ENCODE measurements at places on chromosomes 6 and 20.

- no peak overlapping the region for H3K4me3 ChIP-seq
- H3K27ac ChIP-seq = no peak overlapping the region
- no peak for DNase-seq
Measured at GRCh38 chr20:44181611-44182010, 5.4 kb downstream of the JPH2 start.

- no peak for DNase-seq
- H3K4me1 ChIP-seq = peaks cover 11% of the 10 kb centered on the region
- no peaks in the 10 kb centered on the region for H3K36me3 ChIP-seq
- no peaks in the 10 kb centered on the region for H3K27me3 ChIP-seq
Measured at GRCh38 chr6:167094436-167094819, 28.5 kb upstream of the CCR6 start.

GRCh38 chr6:134882426-134883038, 67.4 kb downstream of the ALDH8A1 start:
- DNase-seq = no peak
- peaks cover 7% of the 10 kb centered on the region for H3K4me1 ChIP-seq
- H3K27me3 ChIP-seq = no peaks in the 10 kb centered on the region
- no peak overlapping the region for H3K27ac ChIP-seq
- no peaks in the 10 kb centered on the region for H3K36me3 ChIP-seq

DNA sequence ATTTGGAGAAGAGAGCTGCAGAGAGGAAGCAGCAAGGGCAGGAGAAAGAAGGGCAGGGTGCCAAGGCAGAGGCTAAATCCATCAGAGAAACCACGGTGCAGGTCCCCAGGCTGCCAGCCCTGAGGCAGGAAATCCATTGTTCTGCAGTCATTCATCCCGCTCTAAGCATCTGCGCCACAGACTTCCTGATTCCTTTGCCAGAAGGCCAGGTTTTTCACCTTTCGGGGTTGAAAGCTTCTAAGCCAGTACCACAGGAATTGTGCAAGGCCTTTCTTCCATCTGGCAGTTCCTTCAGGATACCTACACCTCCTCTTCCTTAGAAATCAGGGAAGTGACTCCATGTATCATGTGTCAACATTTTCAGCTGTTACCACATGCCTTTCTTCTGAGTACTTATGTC, 45.6 kb downstream of the ADGRF5 start:
- H3K4me3 ChIP-seq = no peak overlapping the region
- no peak overlapping the region for H3K27ac ChIP-seq
- no peaks in the 10 kb centered on the region for H3K4me1 ChIP-seq
- DNase-seq = no peak
- H3K36me3 ChIP-seq = peaks cover 20% of the 10 kb centered on the region
- H3K27me3 ChIP-seq = no peaks in the 10 kb centered on the region

DNA sequence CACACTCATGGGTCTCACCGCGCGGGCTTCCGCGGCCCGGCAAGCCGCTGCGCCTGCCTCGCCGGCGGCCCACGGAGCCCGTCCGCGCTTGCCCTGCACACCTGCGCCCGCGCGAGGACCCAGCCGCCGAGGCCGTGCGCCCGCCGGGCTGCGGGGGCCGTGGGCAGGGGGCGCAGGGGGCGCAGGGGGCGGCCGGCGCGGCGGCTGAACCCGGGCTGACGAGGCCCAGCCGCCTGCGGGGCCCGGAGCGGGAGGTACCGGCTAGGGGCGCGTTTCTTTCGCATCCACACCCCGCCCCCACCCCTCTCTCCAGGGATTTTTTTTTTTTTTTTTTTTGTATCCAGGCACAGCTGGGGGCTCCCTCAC, 43.8 kb upstream of the OSTM1 start:
- no peaks in the 10 kb centered on the region for H3K36me3 ChIP-seq
- no peak overlapping the region for H3K27ac ChIP-seq
- H3K4me3 ChIP-seq = peak overlapping the region; percentile 50
- peaks cover 47% of the 10 kb centered on the region for H3K4me1 ChIP-seq

DNA sequence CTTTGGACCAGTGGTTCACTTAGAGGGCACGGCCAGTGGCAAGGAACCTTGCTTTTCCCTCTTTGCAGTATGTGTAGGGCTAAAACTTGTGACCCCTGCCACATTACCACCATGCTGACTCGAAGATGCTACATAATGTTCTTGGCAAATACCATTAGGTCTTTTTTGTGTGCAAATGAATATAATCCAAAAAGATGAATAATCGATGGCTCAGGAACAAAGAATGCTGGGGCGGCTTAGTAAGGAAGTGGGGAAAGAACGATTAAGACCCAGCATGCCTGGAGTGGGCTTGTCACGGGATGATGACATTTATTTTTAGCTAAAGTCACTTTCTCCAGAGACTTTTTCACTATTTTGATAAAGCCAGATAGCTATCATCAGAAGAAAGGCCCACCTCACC, 23.1 kb downstream of the CMTR1 start:
- no peak overlapping the region for H3K27ac ChIP-seq
- no peaks in the 10 kb centered on the region for H3K4me1 ChIP-seq
- H3K36me3 ChIP-seq = peaks cover 51% of the 10 kb centered on the region
- no peaks in the 10 kb centered on the region for H3K27me3 ChIP-seq

GRCh38 chr6:14981960-14982359, 263.9 kb upstream of the JARID2 start:
- no peak for DNase-seq
- no peaks in the 10 kb centered on the region for H3K27me3 ChIP-seq
- H3K27ac ChIP-seq = no peak overlapping the region
- H3K36me3 ChIP-seq = no peaks in the 10 kb centered on the region
- peaks cover 5% of the 10 kb centered on the region for H3K4me1 ChIP-seq

DNA sequence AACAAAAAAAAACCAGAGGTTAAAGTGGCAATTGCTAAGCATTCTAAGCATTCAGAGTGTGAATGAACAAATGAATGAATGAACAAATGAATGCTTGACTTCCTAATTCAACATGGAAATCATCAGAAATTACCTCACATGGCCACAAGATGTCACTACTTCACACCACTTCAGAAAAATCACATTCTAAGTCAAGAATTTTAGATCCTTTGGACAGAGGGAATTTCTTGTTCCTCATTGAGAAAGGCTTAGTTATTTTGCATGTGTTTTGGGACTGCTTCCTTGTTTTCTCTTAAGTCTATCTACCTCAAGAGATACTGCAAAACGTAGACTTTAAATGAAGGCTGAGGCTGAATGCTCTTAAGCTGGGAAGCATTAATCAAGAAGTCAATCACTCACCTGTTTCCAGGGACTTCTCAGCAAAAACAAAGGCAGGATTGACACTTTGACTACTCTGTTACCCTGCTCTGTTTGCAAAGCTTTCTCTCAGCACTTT, 120.2 kb downstream of the MBOAT1 start:
- H3K4me1 ChIP-seq = no peaks in the 10 kb centered on the region
- no peak for DNase-seq
- H3K4me3 ChIP-seq = no peak overlapping the region
- no peaks in the 10 kb centered on the region for H3K27me3 ChIP-seq
- H3K27ac ChIP-seq = no peak overlapping the region
